ENCODE measurements at places on chromosomes 4 and X.

- DNase-seq: no peak
Observed at GRCh38 chr4:150217808-150218207, 139.6 kb downstream of the DCLK2 start.

- DNase-seq: no peak
Observed at GRCh38 chr4:2069986-2070385, 10.9 kb downstream of the NAT8L start.

GRCh38 chr4:185549095-185549639 lies 13.9 kb upstream of the PDLIM3 start:
- no peak for DNase-seq

DNA sequence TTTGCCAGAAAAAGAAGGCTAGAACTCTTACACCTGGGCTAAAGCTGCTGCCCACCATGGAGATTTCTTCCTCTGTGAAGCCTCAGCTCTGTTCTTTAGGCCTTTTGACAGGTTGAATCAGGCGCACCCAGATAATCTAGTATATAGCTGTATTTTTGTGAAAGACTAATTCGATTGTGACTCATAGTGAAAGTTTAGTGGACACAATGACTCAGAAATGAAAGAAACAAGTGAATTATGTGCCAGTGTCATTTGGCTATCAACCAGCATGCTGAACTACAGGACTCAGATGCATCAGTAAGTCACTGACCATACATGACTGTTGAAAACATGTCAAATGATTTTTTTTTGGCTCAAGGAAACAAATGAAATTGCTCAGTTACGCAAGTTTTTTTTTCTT lies 425.4 kb downstream of the SLITRK2 start:
- DNase-seq: no peak

DNA sequence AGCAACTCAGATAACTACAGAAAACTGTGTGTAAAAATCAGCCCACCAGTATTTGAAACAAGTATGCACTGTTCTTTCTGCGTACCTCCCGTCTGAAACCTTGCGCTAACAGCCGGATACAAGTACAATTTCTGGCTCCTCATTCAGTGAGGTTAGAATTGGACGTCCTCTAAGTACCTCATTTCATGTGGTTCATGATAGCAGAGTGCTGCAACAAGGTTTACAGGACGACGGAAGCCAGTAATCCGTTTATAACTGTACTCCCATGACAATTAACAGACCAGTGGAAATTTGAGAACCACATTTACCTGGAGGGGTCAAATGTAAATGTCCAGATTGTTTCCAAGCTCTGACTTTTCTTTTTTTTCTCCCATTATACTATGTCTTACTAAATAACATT lies 52.9 kb upstream of the TENM3 start:
- no peak for DNase-seq

DNA sequence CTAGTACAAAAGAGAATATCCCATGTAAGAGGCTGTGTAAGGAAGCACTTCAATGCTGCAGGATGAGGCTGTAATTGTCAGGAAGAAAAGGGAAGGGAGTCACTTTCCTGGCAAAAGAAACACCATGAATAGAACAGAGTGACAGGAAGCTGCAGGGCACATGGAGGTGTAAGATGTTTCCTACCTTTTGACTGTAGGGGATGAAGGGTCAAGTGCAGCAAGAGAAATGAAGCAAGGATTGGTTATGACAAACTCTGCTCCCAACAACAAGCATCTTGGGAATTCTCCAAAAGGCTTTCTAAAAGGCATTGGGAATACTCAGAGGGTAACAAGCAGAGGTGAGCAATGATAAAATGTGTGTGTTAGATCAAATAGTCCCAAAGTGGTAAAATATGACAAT lies 74.3 kb upstream of the NPY2R start:
- DNase-seq: no peak

DNA sequence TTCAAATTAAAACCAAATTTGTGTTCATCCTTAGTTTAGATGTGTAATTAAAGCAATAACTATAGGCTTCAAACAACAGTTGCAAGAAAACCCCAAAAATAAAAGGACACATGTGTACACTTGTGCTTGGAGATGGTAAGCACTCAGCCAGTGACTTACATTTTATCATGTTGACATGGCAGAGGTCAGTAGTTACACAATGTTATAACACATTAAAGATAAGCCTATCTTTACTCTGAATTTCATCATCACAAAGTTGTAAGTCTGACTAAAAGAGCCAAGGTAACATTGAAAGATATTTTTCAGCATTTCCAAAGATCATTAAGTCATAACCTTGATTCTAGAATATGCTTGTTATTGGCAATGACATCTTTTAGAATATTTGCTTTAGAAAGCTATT lies 98.5 kb upstream of the PNPLA4 start:
- no peak for DNase-seq

- no peak for DNase-seq
Observed at GRCh38 chrX:14295426-14295825, 233.9 kb upstream of the GLRA2 start.

DNA sequence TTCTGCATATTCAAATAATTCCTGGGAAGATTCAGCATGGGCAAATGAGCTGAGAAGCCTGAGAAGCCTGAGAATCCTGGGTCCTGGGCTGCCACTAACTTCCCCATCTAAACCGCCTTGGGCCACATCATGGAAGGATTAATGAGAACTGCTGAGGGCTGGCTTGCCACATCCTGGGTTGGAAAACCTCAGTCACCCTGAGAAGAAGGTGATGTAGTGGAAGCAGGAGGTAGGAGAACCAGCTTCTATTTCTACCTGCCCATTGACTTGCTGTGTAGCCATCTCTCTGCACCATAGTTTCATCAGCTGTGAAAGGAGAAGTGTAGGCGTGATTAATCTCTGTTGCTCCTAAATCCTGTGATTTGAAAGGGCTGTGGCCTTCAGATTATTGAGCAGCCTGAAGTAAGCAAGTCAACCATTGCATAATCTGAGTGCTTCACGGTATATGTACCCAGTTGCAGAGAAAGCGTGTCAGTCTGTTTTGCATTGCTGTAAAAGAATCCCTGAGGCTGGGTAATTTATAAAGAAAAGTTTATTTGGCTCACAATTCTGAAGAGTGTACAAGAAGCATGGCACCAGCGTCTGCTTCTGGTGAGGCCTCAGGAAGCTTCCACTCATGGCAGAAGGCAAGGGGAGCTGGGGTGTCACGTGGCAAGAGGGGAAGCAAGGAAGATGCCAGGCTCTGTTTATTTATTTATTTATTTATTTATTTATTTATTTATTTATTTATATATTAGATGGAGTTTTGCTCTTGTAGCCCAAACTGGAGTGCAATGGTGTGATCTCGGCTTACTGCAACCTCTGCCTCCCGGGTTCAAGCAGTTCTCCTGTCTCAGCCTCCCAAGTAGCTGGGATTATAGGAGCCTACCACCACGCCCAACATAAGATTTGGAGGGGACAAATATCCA lies 140.9 kb upstream of the ATP6AP2 start:
- DNase-seq: no peak

- DNase-seq: no peak
Observed at GRCh38 chr4:107877361-107877760, 52.6 kb downstream of the SGMS2 start.

DNA sequence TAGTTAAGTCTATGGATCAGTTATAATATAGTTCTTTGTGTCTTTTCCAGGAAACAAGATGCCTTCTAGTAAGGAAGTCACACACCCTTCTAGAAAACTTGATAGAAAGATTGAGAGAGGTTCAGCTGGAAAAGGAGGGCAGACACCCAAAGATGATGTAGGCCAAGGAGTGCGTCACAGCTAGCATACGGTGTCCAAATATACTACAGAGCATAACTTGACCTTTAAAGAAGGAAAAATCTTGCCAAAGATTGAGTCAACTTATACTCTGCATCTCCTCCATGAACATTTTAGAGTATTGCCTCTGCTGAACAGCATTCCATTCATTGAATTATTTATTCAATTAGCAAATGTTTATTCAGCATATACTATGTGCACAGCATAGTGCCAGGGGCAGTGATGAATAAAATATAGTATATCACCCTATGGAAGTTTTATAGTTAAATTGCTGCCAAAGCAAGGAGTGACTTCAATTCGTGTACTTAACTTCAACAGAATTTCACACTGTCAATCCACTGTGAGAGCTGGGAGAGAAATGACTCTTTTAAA lies 51.9 kb upstream of the SLC6A14 start:
- peak; percentile 4 for DNase-seq

GRCh38 chr4:23934223-23934622 lies 44.4 kb upstream of the PPARGC1A start:
- no peak for DNase-seq

- no peak for DNase-seq
Observed at GRCh38 chr4:42676066-42676951, 19.4 kb upstream of the ATP8A1 start.

GRCh38 chrX:37825215-37825842 lies 22.0 kb downstream of the DYNLT3 start:
- DNase-seq: peak; percentile 27

DNA sequence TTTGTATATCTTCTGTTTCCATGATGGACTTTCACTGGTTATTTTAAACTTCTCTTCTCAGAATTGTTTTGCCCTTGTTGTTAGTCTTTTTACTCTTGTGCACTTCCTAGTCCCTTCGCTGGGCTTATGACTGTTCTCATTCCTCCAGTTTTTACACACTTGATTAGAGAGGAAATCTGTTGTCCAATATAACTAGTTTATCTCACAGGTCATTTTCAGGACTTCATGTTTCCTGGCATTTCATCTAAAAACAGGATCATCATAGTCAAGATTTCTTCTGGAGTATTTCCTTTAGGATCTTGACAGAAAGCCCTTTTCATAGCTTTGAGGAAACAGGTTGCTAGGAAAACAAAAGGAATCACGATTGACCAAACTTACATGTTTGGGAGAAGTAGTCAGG lies 3.0 kb downstream of the FNIP2 start:
- no peak for DNase-seq

- DNase-seq: peak; percentile 24
Observed at GRCh38 chr4:22473268-22473667, 42.6 kb downstream of the ADGRA3 start.

All from AG20443 (cell line).